ENCODE measurements at places on chromosomes 13 and 19.

GRCh38 chr19:46503848-46504453, 8.3 kb upstream of the PNMA8B start:
- no peak overlapping the region for H3K4me3 ChIP-seq
- H3K27me3 ChIP-seq = no peaks in the 10 kb centered on the region
- peaks cover 16% of the 10 kb centered on the region for H3K4me1 ChIP-seq
- H3K36me3 ChIP-seq = no peaks in the 10 kb centered on the region
- DNase-seq = no peak
- H3K27ac ChIP-seq = no peak overlapping the region

DNA sequence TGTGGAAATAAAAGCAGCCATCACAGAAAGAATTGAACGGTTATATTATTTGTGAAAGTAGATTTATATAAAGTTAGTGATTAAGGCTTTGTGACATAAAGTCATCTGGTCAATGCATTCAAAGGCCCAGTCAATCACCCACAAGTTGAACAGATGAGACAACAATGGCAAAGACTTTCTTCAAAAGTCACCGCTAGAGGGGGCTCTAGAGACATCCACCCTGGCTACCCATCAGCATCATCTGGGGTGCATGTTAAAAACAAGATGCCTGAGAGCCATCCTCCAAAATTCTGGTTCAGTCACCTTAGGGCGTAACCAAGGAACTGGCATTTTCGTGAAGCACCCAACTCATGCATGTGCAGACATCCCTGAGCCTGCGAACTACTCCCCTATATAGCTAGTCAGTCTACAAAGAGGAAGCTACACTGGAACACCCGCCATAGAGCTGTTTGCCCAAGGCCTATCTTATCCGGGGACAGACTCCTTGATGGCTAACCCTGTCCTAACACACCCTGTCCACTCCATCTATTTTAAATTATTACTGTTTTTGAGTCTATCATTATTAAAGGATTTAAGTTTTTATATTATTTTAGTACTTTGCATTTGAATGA, 970.5 kb downstream of the UQCRFS1 start:
- no peak overlapping the region for H3K27ac ChIP-seq
- no peaks in the 10 kb centered on the region for H3K36me3 ChIP-seq
- DNase-seq = no peak
- H3K4me3 ChIP-seq = no peak overlapping the region

- no peaks in the 10 kb centered on the region for H3K36me3 ChIP-seq
- no peaks in the 10 kb centered on the region for H3K27me3 ChIP-seq
- H3K27ac ChIP-seq = no peak overlapping the region
- H3K4me1 ChIP-seq = no peaks in the 10 kb centered on the region
- DNase-seq = no peak
Observed at GRCh38 chr13:26571518-26571917, 14.0 kb downstream of the WASF3 start.

GRCh38 chr19:24099829-24100228, 12.8 kb downstream of the ZNF254 start:
- no peaks in the 10 kb centered on the region for H3K36me3 ChIP-seq
- no peaks in the 10 kb centered on the region for H3K4me1 ChIP-seq
- H3K27me3 ChIP-seq = no peaks in the 10 kb centered on the region
- H3K4me3 ChIP-seq = no peak overlapping the region

- no peaks in the 10 kb centered on the region for H3K27me3 ChIP-seq
- H3K36me3 ChIP-seq = no peaks in the 10 kb centered on the region
- no peaks in the 10 kb centered on the region for H3K4me1 ChIP-seq
- H3K4me3 ChIP-seq = no peak overlapping the region
- H3K27ac ChIP-seq = no peak overlapping the region
Observed at GRCh38 chr13:78758549-78758948, 99.6 kb upstream of the OBI1 start.

GRCh38 chr19:49327878-49328544, 3.0 kb upstream of the SLC6A16 start:
- H3K27ac ChIP-seq = no peak overlapping the region
- no peak overlapping the region for H3K4me3 ChIP-seq
- no peaks in the 10 kb centered on the region for H3K4me1 ChIP-seq
- DNase-seq = peak; percentile 31

DNA sequence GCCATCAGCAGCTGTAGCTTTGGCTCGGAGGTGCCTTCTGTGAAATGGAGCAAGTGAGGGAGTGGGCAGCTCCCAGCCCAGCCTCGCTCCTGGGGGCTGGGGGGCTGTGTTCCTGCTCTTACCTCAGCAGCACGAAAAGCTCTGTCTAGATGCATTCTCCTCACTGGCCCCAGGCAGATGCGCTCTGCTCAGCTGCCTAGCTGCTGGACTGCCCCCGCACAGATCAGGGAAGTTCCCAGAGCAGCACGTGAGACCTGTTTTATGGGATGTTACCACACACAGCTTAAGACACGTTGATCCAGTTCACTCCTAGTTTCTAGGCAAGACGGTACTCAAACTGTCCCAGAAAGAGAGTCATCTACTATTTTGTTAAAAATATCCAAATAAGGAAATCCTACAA, 13.6 kb downstream of the LCP1 start:
- H3K4me1 ChIP-seq = no peaks in the 10 kb centered on the region
- H3K4me3 ChIP-seq = no peak overlapping the region
- no peaks in the 10 kb centered on the region for H3K36me3 ChIP-seq
- H3K27me3 ChIP-seq = no peaks in the 10 kb centered on the region
- no peak overlapping the region for H3K27ac ChIP-seq

GRCh38 chr19:16168465-16169081, 4.8 kb downstream of the CIB3 start:
- no peaks in the 10 kb centered on the region for H3K27me3 ChIP-seq
- no peaks in the 10 kb centered on the region for H3K4me1 ChIP-seq
- no peak overlapping the region for H3K4me3 ChIP-seq
- H3K36me3 ChIP-seq = no peaks in the 10 kb centered on the region
- DNase-seq = no peak

DNA sequence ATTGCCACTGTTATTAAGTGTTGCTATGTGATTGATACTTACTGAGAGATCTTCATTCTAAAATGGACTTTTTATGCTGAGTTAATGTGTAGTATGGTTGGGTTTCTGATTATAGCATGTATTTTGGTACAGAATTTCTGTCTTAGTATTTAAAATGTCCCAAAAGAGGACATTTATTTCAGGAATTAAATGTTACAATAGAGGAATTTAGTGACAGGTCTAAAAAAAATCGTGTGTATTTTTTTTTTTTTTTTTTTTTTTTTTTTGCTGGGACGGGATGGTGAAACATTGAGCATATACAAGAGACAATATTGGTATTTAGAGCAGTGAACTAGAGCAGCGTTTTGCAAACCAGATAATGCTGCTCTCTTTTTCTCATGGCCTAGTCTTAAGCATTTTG, 27.9 kb downstream of the URI1 start:
- H3K27me3 ChIP-seq = no peaks in the 10 kb centered on the region
- peaks cover 3% of the 10 kb centered on the region for H3K4me1 ChIP-seq
- no peak for DNase-seq
- H3K4me3 ChIP-seq = no peak overlapping the region

DNA sequence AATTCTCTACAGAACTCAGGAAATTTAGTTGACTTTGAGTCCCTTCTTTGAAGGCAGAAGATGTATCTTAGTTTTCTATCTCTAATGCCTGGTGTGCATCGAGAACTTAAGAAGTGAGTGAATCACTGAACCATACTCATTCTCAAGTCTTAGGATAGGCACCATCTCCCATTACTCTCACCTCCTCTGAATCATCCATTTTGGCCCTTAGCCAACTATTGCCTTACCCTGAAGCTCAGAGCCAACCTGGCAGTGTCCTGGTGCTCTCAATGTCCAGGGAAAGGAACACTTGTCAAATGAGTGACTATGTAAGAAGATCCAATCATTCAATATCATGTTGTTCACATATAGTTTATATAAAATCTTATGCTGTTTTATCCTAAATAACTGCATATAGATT, 146.6 kb downstream of the RGCC start:
- no peaks in the 10 kb centered on the region for H3K27me3 ChIP-seq
- no peak for DNase-seq
- no peak overlapping the region for H3K27ac ChIP-seq
- H3K4me1 ChIP-seq = peaks cover 8% of the 10 kb centered on the region
- H3K36me3 ChIP-seq = no peaks in the 10 kb centered on the region

DNA sequence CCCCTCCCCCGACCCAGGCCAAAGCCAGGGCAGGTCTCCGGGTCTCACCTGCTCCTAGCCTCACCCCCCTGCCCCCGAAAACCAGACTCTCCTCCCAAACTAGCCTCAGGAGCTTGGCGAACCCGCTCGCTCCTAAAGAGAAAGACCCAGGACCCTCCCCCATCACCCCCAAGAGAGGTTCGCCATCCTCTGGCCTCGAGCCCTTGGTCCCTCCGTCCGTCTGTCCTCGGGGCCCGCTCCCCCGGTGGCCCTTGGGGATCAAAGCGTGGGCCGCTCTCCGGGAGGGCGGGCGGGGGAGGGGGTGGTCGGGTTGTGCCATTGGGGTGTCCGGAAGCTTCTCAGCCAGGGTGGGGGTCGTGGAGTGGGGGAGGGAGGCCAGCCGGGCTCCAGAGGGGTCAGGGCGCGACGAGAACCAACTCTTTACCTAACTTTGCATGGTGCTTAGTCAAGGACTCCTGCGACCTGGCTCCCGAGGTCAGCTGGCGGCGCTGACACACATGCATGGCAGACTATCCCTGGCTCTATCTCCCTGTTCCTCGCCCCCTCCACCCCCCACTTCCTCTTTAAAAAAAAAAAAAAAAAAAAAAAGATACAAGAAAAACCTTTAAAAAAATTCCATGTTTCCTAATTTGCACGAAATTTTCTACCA, 15.6 kb downstream of the SMIM24 start:
- H3K27ac ChIP-seq = peak overlapping the region; percentile 99
- no peak overlapping the region for H3K4me3 ChIP-seq
- no peaks in the 10 kb centered on the region for H3K27me3 ChIP-seq
- DNase-seq = no peak
- peaks cover 17% of the 10 kb centered on the region for H3K36me3 ChIP-seq
- peaks cover 16% of the 10 kb centered on the region for H3K4me1 ChIP-seq

GRCh38 chr13:59842507-59842906, 321.2 kb downstream of the DIAPH3 start:
- DNase-seq = no peak
- H3K4me3 ChIP-seq = no peak overlapping the region
- H3K27ac ChIP-seq = no peak overlapping the region
- no peaks in the 10 kb centered on the region for H3K36me3 ChIP-seq
- H3K27me3 ChIP-seq = no peaks in the 10 kb centered on the region

DNA sequence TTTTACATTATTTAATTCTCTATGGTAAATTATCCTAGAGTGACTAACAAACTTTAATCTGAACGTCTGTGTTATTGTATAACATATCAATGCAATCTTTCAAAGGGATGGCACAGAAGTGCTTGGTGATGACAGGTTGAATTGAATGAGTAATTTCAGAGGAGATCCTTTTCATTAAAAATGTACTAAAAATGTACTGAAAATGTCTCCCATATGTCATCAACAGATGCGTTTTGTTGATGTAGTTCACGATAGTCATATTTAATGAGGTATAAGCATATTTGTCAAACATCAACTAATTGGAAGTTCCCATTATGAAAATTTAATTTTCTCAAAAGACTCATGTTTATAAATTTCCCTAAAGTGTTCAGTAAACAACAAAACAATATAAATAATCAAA, 1434.7 kb upstream of the PCDH20 start:
- H3K27me3 ChIP-seq = no peaks in the 10 kb centered on the region
- H3K36me3 ChIP-seq = no peaks in the 10 kb centered on the region
- DNase-seq = no peak

- no peaks in the 10 kb centered on the region for H3K36me3 ChIP-seq
- no peak overlapping the region for H3K4me3 ChIP-seq
- H3K27ac ChIP-seq = no peak overlapping the region
- no peaks in the 10 kb centered on the region for H3K27me3 ChIP-seq
Observed at GRCh38 chr13:51782026-51782710, 21.8 kb downstream of the DHRS12 start.

DNA sequence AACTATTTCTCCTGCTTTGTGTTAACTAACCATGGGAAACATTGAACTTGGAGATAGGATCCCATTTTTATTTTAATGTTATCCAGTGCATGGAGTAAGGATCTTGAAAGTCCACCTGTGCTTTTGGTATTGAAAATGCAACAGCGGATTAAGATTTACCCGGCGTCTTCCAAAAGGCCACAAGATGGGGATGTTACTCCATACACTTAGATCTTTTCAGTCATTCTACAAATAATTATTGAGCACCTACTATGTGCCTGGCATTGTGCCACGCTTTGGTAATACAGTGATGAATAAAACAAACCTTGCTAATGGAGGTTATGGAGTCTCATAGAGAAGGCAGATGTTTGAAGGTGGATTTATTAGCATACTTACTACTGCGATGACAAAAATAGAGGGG, 56.9 kb downstream of the RFC3 start:
- H3K4me3 ChIP-seq = no peak overlapping the region
- H3K27me3 ChIP-seq = no peaks in the 10 kb centered on the region
- DNase-seq = no peak
- no peak overlapping the region for H3K27ac ChIP-seq
- no peaks in the 10 kb centered on the region for H3K36me3 ChIP-seq

DNA sequence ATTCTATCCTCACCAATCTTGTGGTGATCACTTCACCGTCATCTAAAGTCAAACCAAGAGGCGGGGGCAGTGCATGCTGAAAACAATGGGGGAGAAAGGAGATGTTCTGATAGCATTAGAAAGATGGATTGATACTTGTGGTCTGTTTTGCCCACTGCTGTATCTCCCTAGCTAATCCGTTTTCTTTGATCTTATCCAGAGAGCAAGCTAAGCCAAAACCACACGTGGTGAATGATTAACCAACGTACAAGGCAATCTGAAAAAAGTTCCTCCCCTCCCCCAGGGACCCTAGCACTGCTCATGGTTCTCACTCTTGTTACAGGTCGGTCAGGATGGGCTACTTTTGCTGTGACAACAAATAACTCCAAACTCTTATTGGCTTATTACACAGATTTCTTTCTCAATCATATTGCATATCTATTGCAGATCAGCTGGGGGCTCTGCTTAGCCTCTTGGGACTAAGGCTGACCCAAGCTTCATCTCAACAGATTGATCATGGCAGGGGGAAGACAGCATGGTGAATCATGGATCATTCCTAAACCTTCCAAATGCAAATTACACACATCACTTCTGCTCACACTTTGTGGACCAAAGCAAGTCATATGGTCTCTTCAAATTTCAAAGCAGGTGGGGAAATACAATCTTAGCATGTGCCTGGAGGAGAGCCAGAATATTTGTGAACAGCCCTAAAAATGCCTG, 11.9 kb upstream of the C13orf42 start:
- H3K36me3 ChIP-seq = no peaks in the 10 kb centered on the region
- H3K4me1 ChIP-seq = no peaks in the 10 kb centered on the region
- no peak for DNase-seq
- no peak overlapping the region for H3K4me3 ChIP-seq

Measured in ascending aorta (tissue), 2 donors.